ENCODE measurements at places on chromosomes 11 and 22. TPM values are rescaled to one million over a fixed set of nuclear protein-coding genes. Genes with fewer than 3 reads are reported as not detected.
A peak's percentile ranks its signal among the peaks of the same experiment; 100 is the strongest.

The SLC17A6 gene
- not detected for total RNA-seq

DNA sequence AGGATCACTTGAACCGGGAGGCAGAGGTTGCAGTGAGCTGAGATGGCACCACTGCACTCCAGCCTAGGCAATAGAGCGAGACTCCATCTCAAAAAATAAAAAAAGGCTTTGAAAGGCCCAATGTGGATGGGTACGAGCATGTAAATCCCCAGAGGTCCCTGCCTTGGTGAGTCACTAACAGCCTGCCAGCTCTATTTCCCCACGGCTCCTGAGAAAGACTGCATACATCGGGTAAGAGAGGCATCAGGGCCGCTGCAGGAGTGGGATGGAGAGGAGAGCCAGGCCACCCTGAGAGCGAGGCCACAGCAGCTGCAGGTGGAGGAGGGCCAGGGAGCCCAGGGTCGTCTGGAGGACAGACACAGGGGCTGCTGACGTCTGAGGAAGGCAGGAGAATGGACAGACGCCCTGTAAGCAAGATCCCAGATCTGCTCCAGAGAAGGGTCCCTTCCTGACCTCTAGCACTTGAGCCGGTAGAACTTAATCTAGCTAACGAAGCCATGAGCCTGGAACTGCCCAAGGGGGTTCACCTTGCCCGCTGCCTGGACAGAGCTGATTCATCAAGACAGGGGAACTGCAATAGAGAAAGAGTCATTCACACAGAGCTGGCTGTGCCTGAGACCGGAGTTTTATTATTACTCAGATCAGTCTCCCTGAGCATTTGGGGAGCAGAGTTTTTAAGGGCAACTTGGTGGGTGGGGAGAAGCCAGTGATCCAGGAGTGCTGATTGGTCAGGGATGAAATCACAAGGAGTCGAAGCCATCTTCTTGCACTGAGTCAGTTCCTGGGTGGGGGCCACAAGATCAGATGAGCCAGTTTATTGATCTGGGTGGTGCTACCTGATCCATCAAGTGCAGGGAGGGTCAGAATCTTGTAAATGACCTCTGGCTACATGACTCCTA, 5.1 kb upstream of the KRTAP5-9 start:
- H3K4me3 ChIP-seq: no peak overlapping the region
- peak; percentile 10 for DNase-seq
- no peaks in the 10 kb centered on the region for H3K27me3 ChIP-seq

- H3K4me3 ChIP-seq: no peak overlapping the region
- no peak overlapping the region for H3K27ac ChIP-seq
- peaks cover 9% of the 10 kb centered on the region for H3K27me3 ChIP-seq
- H3K36me3 ChIP-seq: no peaks in the 10 kb centered on the region
- H3K4me1 ChIP-seq: peaks cover 5% of the 10 kb centered on the region
Measured at GRCh38 chr11:78606667-78607066, 32.0 kb upstream of the NARS2 start.

GRCh38 chr11:83540728-83541127, 254.6 kb upstream of the CCDC90B start:
- H3K27me3 ChIP-seq: peaks cover 51% of the 10 kb centered on the region
- no peak for DNase-seq
- H3K4me1 ChIP-seq: no peaks in the 10 kb centered on the region
- no peak overlapping the region for H3K4me3 ChIP-seq
- H3K27ac ChIP-seq: no peak overlapping the region
- no peaks in the 10 kb centered on the region for H3K36me3 ChIP-seq

- H3K36me3 ChIP-seq: no peaks in the 10 kb centered on the region
- H3K27me3 ChIP-seq: no peaks in the 10 kb centered on the region
- no peak overlapping the region for H3K4me3 ChIP-seq
- H3K4me1 ChIP-seq: no peaks in the 10 kb centered on the region
Measured at GRCh38 chr11:21865541-21865940, 327.3 kb upstream of the ANO5 start.

- H3K4me1 ChIP-seq: peaks cover 23% of the 10 kb centered on the region
- no peaks in the 10 kb centered on the region for H3K27me3 ChIP-seq
- DNase-seq: no peak
- no peaks in the 10 kb centered on the region for H3K36me3 ChIP-seq
- H3K27ac ChIP-seq: no peak overlapping the region
Measured at GRCh38 chr22:16847271-16847670, 22.1 kb upstream of the XKR3 start.

- no peak overlapping the region for H3K27ac ChIP-seq
- H3K27me3 ChIP-seq: no peaks in the 10 kb centered on the region
- no peak overlapping the region for H3K4me3 ChIP-seq
- H3K4me1 ChIP-seq: no peaks in the 10 kb centered on the region
Measured at GRCh38 chr22:28103596-28103995, 184.5 kb upstream of the PITPNB start.

GRCh38 chr22:30121960-30122359, 41.7 kb downstream of the HORMAD2 start:
- no peak overlapping the region for H3K27ac ChIP-seq
- H3K4me3 ChIP-seq: no peak overlapping the region
- no peak for DNase-seq

DNA sequence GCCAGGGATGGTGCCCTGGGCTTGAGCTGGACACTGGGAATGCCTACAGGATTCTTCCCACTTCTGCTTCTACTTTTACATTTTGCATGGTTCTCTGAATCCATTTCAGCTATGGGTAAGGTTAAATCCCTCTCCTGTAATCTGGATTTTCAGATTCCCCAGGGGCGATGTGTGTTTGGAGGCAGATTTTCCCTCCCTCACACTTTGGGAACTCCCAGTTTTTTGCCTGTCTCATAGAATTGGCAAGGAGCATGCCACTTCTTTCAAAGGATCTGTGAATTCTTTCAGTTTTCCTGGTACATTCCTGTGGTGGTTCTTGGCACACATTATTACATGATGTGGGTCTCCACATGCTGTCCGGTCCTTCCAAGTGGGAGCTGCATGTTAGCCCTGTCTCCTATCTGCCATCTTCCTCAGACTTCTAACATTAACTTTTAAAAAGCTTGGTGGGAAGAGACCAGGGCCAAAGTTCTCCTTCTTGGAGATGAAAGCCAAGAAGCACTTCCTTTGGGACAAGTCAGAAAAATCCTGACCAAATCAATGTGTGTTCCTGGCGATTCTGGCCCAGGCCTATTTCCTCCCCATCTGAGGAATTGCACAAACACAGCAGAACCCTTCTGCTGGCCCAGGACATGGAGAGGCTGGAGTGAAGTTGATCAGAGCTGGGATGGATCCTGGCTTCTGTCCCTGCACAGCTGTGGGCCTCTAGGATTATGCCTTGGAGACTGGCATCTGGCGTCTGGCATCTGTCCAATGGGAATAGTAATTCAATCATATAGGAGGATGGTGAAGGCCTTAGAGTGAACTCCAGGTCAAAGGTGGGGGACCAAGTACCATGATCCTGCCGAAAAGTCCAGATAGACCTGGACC, 5.4 kb upstream of the APOL2 start:
- H3K4me1 ChIP-seq: no peaks in the 10 kb centered on the region
- H3K27me3 ChIP-seq: no peaks in the 10 kb centered on the region
- H3K4me3 ChIP-seq: no peak overlapping the region
- H3K36me3 ChIP-seq: no peaks in the 10 kb centered on the region
- H3K27ac ChIP-seq: no peak overlapping the region
